ENCODE measurements at places on chromosomes 3 and 15.

DNA sequence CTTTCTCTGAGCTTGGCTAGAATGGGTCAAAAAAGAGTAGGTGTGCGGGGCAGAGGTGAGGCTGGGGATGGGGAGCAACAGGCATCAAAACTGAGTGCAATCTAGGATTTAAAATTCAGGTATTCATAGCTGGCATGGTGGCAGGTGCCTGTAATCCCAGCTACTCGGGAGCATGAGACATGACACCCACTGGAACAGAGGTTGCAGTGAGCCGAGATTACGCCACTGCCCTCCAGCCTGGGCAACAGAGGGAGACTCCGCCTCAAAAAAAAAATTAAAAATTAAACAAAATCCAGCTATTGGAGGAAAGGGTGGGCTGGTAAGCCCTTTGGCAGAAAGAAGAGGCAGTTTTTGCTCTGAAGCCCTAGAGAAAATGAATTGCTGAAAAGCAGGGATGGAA lies 485.8 kb upstream of the PROK2 start:
- no peak for DNase-seq

DNA sequence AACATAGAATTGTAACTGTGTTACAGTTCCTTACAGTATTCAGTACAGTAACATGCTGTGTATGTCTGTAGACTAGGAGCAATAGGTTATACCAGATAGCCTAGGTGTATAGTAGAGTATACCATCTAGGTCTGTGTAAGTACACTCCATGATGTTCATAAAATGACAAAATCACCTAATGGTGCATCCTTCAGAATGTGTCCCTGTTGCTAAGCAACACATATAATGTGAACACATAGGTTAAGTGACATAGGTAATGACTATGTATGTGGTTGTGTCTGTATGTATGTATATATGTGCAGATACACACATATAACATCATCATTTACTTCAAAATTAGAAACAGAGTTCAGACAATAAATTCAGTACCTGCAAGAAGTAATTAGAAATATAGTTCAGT lies 146.8 kb upstream of the GAP43 start:
- no peak for DNase-seq

- no peak for DNase-seq
These were observed 202.2 kb downstream of the OPA1 start for GRCh38 chr3:193795062-193795690.

GRCh38 chr3:21484057-21484827 lies 266.8 kb downstream of the ZNF385D start:
- DNase-seq = peak; percentile 2

GRCh38 chr3:117820658-117821299 lies 1111.2 kb downstream of the TUSC7 start:
- no peak for DNase-seq

GRCh38 chr3:38169027-38169317 lies 3.6 kb downstream of the OXSR1 start:
- no peak for DNase-seq

DNA sequence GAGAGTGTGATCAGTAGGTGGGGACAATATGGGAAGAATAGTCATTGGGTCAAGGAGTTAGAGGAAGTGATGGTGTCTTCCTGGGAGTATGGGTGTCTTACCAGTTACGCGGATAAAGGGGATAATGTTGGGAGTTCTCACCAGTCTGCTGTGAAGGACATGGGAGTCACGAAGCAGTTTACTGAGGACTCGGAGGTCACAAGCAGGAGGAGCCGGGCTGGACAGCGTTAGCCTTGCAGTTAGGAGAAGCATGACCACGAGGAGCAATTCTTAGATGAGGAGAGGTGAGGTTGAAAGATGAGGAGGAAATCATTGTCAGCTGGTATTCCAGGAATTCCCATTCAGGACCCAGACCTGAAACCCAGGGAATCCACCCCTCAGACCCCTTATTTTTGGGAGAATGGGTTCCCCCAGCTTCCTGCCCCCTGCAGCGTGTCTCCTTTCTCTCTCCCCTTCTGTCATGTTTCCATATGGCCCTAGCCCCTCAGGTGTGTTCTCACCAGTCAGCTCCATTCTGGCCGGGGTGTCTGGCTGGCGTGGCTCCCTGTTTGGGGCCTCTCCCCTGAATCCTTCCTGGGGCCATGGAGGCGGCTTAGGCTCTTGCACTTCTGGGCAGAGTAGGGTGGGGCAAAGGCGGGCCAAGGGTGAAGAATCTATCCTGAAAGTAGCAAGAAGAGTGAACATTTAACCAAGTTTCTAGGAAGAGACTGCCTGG lies 2.1 kb downstream of the THPO start:
- no peak for DNase-seq

- no peak for DNase-seq
These were observed 35.8 kb downstream of the MGLL start for GRCh38 chr3:127786353-127787070.

DNA sequence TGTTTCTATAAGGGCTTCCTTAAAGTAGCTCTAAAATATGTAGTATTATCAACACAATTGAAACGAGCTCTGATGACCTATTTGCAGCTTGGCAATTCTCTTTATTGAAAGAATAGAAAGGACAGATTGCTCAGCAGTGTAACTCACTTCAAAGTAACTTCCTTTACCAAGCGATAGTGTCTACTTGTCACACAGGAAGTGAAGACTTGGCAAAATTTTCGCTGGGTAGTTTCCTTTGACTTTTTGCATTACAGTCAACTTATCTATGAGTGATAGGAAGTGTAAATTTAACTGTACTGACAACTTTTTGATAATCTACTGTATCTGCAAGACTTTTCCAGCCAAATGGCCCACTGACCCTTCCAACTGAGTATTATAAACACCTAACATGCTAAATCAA lies 22.8 kb downstream of the SLC9A9 start:
- DNase-seq = no peak

GRCh38 chr3:14516738-14517345 lies 23.3 kb downstream of the GRIP2 start:
- no peak for DNase-seq

GRCh38 chr3:43260412-43260811 lies 25.9 kb upstream of the SNRK start:
- no peak for DNase-seq

GRCh38 chr3:24614359-24614758 lies 119.7 kb upstream of the THRB start:
- no peak for DNase-seq

DNA sequence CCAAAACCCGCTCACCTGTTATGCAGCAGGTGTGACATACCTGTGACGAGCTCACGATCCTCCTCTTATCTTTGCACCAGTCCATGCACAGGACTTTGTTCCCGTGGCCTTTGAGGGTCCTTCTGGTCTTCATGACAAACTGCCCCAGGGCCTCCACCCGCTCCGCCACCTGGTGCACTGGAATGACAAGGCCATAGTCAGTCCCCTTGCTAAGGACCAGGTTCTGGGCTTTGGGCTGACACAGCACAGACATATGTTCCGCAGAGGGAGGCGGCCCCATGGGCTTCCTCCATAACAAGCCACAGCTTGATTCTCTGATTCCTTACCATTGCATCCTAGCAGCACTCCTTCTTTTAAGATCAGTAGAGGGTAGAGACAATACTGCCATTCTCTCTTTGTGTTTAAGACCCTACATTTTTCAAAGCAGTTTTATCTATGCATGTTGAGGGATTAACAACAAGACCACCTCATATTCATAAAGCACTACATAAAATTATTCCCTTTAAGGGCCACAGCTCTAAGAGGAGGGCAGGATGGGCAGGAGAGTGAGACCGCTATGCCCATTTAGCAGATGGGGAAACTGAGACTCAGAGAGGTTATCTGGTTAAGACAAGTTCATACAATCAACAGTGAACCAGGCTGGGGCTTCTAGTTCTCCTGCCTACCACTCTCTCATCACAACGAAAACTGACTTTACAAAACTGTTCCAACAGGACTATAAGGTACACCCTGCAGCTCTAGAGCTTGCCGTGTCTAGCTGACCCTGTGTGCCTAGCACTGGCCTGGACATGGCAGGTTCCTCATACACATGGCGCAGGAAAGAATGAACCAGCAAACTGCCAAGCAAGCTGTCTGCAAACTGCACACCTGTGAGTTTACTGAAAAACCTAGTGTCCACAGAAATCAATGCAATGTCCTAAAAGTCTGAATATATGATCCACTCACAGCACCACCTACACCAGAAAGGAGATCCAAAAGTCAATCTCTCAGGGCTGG lies 37.0 kb downstream of the GNB5 start:
- no peak for DNase-seq

DNA sequence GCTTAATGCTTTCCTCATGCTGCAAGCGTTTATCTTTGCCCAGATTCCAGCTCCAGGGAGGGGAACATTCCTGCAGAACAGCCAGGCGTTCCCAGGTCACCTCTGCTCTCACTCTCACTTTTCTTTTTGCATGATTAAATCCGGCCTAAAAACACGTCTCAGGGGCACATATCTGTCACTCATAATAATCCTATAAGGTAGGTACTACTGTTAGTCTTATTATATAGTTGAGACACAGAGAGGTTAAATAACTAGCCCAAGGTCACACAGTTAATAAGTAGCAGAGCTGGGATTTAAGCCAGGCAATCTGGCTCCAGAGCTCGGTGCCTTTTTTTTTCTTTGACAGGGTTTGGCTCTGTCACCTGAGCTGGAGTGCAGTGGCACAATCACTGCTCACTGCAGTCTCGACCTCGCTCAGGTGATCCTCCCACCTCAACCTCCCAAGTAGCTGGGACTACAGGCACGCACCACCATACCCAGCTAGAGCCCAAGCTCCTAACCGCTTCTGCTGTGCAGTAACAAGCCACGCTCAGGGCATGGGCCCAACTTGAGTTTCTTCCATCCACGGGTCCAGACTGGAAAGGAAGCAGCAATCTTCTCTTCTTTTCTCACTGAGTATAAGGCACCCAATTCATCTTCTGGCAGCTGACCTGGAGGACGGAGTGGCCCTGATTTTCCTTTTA lies 96.5 kb downstream of the LIPC start:
- no peak for DNase-seq

DNA sequence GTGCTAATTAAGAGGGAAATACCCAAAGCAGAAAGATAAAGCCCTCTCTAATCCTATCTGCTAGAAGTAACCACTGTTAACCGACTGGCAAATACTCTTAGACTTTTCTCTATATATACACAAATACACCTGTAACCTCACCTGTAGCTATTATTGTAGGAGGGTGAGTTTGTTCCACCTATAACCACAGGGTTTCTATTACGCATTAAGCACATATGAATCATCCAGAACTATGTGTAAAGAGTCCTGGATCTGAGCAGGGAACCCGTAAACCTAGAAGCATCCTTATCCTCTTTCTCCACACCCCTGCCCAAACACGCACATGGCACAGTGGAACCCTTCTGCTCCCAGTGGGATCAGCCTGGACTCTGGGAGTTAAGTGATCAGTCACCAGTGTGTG lies 172.8 kb upstream of the C2CD4B start:
- no peak for DNase-seq

- DNase-seq = no peak
These were observed 413.0 kb upstream of the RBMS3 start for GRCh38 chr3:28867836-28868235.

DNA sequence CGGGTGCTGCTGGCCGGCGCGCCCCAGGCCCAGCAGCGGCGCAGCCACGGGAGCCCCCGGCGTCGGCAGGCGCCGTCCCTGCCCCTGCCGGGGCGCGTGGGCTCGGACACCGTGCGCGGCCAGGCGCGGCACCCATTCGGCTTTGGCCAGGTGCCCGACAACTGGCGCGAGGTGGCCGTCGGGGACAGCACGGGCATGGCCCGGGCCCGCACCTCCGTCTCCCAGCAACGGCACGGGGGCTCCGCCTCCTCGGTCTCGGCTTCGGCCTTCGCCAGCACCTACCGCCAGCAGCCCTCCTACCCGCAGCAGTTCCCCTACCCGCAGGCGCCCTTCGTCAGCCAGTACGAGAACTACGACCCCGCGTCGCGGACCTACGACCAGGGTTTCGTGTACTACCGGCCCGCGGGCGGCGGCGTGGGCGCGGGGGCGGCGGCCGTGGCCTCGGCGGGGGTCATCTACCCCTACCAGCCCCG lies 777 bp downstream of the LOXL1 start:
- peak; percentile 75 for DNase-seq

GRCh38 chr15:76974456-76975036 lies 20.4 kb upstream of the PSTPIP1 start:
- no peak for DNase-seq

- DNase-seq = no peak
These were observed 50.1 kb downstream of the SUMF1 start for GRCh38 chr3:4416961-4417360.

DNA sequence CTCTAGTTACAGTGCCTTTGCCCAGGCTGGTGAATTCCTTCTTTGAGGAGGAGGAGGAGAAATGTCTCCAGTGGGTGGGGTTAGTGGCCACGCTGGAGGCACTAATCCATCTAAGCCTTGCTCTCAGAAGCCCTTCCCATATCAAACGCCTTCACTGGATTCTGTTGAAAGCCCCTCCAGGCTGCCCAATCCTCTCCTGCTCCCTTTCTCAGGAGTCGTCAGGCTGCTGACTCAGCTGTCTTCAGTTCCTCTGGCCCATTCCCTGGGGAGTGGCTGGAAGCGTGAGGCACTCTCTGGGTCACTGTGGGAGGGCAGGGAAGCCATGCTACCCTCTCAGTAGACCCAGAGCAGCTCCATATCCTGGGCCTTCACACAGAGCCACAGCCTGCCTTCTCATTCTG lies 2.7 kb downstream of the AP2M1 start:
- no peak for DNase-seq

- no peak for DNase-seq
These were observed 18.4 kb upstream of the OPA1 start for GRCh38 chr3:193574488-193575070.

GRCh38 chr15:88431441-88431840 lies 35.7 kb downstream of the MRPL46 start:
- no peak for DNase-seq

DNA sequence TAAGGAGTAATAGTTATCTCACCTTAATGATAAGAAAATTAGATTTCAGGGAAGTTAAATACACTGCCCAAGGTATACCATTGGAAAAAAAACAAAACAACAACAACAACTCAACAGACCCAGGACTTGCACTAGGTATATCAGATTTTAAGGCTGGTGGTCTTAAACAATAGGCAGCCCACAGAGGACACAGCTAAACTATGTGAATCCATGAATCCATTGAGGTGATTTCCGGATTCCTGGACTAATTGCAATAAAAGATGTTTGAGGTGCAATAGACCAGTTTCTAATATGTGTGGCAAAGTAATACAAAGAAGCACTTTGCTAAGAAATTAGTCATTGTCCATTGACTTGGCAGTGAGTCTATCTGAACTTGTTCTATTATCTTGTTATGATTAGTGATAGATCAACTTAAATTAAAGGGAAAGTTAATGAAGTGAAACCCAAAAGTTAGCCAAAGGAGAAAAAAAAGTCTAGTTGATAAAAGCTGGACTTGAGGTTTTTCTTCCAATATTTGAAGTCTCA lies 60.9 kb upstream of the MAGI1 start:
- DNase-seq = no peak

DNA sequence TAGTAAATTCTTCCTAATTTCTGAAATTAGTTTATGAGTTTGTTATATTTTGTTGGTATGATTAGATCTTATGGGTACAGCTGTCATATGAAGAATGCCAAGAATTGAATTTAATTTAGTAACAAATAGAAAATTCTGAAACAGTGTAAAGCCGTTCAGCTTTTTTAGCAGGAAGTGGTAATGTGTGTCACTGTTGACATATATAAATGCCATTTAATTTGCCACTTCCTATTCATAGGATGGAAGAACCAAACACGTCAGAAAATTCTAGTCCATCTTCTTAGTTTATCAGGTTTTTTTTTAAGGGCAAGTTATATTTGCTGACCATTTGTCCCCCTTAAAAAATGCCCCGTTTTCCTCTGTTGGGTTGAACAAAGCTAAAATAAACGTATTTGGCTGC lies 43.0 kb downstream of the RAB8B start:
- no peak for DNase-seq

All from GM13977 (cell line).